T1000 (cell line): ENCODE measurements at places on chromosomes 6 and 20.

- no peak for DNase-seq
These were observed 7.3 kb downstream of the ADIG start for GRCh38 chr20:38588303-38588702.

- DNase-seq, result no peak
These were observed 67.2 kb upstream of the SNX9 start for GRCh38 chr6:157755746-157756411.

GRCh38 chr6:154092326-154092962, 53.4 kb downstream of the OPRM1 start:
- DNase-seq, result no peak

- DNase-seq, result peak; percentile 38
These were observed 45.8 kb downstream of the TM9SF4 start for GRCh38 chr20:32155017-32155981.

GRCh38 chr6:31769684-31770371, 7.3 kb downstream of the VWA7 start:
- DNase-seq, result peak; percentile 74

- no peak for DNase-seq
These were observed 51.9 kb downstream of the TRAM2 start for GRCh38 chr6:52524918-52525317.

- no peak for DNase-seq
These were observed 1.1 kb upstream of the PRELID3B start for GRCh38 chr20:59043698-59044097.

- DNase-seq, result peak; percentile 86
These were observed 25.0 kb upstream of the ABT1 start for GRCh38 chr6:26571592-26572296.

DNA sequence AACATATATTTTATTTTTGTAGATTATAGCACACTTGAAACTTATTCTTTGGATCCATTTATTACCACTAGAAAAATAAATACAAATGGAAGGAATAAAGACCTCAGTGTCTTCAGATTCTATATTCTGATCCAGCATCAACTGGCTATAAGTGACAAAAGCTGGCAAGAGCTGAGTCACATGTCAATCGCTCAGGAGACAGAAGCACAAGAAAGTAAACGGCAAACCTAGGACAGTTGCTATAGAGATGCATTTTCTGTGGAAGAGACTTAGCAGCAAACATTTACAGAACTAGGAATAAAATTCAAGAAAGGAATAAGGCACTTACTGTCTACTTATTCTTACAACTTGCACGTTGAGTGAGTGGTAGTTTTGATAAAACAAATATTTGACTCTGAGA, 230.4 kb downstream of the CLVS2 start:
- DNase-seq, result no peak

GRCh38 chr6:18961566-18961965, 574.4 kb downstream of the RNF144B start:
- DNase-seq, result no peak

- DNase-seq, result no peak
These were observed 93.3 kb downstream of the PPP1R14C start for GRCh38 chr6:150236114-150236513.

- DNase-seq, result no peak
These were observed 112.5 kb downstream of the SNX5 start for GRCh38 chr20:17856024-17856564.

DNA sequence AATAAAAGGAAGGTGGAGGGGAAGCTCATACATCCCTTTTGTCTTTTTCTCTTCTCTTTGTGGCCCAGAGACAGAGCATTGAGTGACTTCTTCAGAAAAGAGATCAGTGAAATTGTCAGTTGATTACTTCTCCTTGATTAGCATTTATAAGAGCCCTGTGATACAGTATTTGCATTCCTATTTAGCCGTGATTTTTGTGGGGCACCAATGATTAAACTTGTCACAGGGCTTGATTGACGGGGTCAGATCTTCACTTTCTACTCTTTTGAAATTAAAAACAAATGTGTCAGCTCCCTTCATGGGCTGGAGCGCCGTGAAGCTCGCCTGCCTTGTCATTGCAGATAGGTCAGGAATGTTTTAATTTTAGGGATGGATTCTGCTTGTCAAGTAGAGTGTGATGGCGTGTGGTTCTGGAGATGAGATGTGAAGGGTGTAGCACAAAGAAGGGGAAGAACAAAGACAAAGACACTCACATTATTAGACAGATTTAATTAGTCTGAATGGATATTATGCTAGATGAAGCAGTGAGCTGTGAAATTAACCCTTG, 166.8 kb downstream of the ZNF217 start:
- no peak for DNase-seq

DNA sequence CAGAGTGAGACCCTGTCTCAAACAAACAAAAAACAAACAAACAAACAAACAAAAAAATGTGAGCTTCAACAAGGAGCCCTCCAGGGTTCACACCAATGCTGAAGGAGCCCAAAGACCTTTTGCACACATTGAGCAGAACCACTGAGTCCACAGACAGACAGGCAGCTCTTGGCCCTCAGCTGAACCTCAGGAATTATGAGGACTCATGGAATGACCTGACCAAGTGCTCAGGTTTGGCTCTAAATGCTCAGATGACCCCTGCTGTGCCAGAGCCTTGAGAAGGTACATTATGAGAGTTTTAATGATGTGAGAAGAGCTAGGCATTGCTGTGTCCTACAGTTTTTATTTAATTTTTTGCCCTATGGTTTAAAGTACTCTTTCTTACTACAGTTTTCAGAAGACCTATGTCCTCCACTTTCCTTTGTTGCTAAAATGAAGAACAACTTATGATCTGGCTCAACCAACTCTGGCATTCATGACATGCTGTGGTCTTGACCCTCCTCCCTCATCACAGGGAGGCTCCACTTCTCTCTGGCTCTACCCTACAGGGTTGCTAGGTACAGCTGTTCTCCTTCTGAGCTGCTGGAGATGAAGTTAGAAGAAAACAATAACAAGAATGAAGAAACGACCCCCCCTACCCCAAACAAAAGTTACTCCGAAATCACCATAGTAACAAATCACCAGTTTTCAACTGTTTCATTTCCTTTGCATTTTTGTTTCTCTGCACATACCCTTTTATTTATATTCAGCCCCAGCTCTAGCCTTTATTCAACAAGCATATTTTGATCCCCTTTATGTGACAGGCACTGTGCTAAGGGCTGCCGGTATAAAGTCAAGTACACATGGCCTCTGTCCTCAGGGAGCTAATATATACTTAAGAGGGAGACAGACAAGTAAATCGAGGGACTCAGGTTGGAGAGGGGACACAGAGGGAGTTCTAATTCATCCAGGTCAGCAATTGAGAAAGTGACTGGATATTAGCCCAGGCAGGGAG, 128.7 kb upstream of the TRAF3IP2 start:
- no peak for DNase-seq

DNA sequence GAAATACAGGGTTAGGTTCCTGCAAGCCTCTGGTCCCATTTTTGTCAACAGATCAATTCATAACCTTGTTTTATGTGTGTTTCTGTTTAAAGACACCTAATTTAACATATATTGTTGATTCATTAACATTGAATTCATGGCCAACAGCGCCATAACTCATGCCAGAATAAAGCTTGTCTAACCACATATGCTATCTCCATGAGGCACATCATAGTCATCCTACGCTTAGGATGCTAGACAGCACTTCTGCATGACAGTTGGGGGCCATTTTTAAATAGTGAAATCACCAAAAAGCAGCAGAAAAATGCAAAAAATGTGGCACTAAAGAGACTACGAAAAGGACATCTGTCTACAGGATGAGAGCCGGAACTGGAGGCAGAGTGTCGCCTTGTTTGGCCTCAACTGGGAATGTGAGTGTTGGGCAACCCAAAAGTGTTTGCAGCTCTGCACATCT, 37.9 kb downstream of the TRAM2 start:
- no peak for DNase-seq

DNA sequence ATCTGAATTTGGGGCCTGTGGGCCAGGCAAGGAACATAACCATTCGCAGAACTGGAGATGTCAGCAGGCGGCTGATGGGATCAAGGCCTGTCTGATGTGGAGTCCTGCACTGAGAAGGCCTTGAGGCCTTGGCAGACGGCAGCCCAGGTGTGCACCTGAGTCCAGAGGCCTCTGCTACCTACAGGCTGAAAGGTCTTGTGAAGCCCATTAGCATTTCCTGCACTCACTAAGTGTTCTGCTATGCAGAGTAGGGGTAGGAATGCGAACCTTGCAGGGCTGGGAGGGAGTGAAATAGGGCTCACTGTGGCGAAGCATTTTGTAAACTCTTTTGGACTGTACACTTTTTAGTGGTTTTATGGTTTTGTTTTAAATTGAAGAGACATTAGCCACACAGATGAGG, 48.3 kb upstream of the RNF24 start:
- DNase-seq, result no peak

- no peak for DNase-seq
These were observed 92.5 kb upstream of the AKAP12 start for GRCh38 chr6:151147118-151147832.

DNA sequence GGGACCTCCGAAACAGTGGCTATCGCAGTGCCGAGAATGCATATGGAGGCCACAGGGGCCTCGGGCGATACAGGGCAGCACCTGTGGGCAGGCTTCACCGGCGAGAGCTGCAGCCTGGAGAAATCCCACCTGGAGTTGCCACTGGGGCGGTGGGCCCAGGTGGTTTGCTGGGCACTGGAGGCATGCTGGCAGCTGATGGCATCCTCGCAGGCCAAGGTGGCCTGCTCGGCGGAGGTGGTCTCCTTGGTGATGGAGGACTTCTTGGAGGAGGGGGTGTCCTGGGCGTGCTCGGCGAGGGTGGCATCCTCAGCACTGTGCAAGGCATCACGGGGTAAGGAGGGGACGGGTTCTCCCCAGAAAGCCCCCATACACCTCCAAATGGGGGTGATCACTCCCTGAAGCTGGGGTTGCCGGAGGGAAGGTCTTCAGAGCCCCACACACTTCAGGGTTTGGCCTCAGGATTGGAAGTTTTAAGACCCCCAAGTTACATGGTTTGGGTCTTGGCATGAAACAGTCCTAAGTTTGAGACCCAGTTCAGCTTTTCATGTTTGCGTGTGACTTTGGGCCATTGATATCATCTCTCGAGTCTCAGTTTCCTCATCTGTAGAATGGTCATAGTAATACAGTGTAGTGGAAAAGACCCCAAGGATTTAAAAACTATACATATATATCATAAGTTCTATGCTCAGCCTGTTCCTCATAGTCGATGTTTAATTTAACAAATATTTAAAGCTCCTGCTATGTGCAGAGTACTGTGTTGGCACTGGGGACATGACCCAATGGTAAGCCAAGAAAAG, 4.3 kb downstream of the BPIFB4 start:
- DNase-seq, result no peak

DNA sequence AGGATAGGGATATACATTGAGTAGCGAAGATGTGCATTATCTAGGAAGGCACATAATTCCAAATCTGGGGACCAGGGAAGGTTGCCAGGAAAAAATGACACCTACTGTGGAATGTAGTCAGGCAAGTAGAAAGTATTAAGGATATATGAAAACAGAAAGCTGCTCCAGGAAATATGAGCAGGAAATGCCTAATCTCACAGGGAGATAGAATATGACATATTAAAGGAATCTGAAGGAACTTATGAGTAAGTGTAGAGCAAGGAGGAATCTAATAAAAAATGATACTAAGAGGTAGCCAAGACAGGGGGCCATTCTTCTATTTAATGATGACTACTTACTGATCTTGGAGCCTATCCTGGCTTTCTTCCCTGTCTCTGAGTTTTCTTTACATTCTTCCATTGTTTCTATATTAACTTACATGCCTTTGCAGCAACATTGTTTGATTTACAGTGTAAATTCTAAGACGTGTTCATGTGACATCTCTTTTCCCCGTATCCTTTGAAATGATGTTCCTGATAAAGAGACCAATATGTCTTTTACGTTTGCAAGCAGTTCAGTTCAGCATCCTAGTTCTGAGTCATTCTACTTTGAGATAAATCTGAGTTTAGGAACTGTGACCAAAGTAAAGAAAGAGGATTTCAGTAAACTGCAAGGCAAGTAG, 58.6 kb downstream of the TINAG start:
- no peak for DNase-seq

DNA sequence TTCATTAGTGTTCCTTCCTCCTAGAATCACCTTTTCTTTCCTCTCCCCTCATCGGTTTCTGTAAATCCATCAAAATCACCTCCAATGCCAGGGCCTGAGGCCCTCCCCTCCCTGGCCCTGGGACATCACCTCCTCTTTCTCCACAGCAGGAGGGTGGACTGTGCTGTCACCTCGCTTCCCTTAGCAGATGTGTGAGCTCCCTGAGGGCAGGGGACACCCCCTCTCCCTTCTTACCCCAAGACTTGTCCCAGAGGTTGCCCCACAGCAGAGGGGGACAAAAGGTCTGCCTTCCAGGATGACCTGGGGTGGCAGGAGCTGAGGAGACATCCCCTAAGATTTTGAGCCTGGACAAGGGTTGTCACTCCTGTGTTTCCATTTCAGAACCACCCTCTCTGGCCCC, 5.9 kb downstream of the ULBP1 start:
- no peak for DNase-seq

- DNase-seq, result no peak
These were observed 42.2 kb downstream of the B4GALT5 start for GRCh38 chr20:49671433-49671832.

GRCh38 chr6:81682858-81683620, 69.4 kb downstream of the TENT5A start:
- no peak for DNase-seq

GRCh38 chr20:25369529-25369928, 21.1 kb downstream of the ABHD12 start:
- no peak for DNase-seq

GRCh38 chr20:44691424-44692423, 23.4 kb upstream of the CCN5 start:
- no peak for DNase-seq

DNA sequence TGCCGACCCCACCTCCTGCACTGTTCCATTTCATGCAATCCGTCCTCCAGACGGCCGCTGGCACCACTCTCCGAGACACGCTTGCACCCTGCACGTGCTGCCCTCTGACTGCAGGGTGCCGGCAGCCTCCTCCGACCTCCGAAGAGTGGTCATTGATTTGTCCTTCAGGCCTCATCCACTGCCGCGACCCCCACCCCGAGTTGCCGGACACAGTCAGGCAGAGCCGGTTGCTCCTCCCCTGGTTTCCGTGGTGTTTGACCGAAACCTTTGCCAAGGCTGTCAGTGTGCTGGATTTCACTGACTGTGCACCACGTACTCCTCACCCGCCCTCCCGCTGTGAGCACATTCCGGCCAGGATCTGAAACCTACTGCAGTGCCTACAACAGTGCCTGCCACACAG, 156.4 kb upstream of the PDE10A start:
- DNase-seq, result no peak
